Neural crest cell (in vitro differentiated cells): ENCODE measurements at places on chromosomes 6 and 20. TPM values are rescaled to one million over a fixed set of nuclear protein-coding genes. Genes with fewer than 3 reads are reported as not detected.

The BPIFB1 gene
- total RNA-seq, result not detected in 2 replicates

The CPNE5 gene
- 0.54 and 1.0 TPM in 2 replicates for total RNA-seq

The NXT1 gene
- total RNA-seq, result 33.9 and 38.1 TPM in 2 replicates

GRCh38 chr6:25296217-25296905 is 17.2 kb downstream of the CARMIL1 start:
- no peak for DNase-seq

GRCh38 chr6:37576336-37576737 is 76.6 kb upstream of the CCDC167 start:
- DNase-seq, result no peak

DNA sequence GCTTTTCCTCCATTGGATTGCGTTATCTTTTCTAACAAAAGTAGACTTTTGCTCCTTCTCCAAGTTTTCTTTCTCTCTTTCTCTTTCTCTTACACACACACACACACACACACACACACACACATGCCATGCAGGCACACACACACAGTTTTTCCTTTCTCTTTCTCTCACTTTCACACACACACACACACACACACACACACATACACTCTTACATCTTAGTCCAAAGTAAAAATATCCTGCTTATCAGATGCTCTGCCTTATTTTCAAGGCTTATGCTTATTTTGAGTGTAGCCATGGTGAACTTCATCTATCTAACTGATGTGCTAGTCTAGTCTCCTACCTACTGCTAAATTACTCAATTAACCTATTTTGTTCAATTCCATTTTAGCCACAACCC is 34.4 kb upstream of the RAB23 start:
- DNase-seq, result no peak

GRCh38 chr20:61719691-61720347 is 345.9 kb downstream of the TAF4 start:
- no peak for DNase-seq

GRCh38 chr20:54433636-54434035 is 41.8 kb upstream of the DOK5 start:
- DNase-seq, result no peak

GRCh38 chr6:90574610-90575009 is 12.3 kb downstream of the MAP3K7 start:
- DNase-seq, result no peak

DNA sequence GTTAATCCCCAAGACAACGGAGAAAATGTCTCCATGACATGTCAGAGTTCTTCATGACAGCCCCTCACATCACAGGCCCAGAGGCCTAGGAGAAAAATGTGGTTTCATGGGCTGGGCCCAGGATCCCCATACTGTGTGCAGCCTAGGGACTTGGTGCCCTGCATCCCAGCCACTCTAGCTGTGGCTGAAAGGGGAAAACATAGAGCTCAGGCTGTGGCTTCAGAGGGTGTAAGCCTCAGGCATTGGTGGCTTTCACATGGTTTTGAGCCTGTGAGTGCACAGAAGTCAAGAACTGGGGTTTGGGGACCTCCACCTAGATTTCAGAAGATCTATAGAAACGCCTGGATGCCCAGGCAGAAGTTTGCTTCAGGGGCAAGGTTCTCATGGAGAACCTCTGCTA is 122.8 kb downstream of the FHL5 start:
- no peak for DNase-seq
